Activated T-helper 2 cell treated with anti-CD3 and anti-CD28 coated beads, Interferon-gamma antibody, Interleukin-2, Interleukin-4, amounts not matched to agents 10 μg/mL and 5 μg/mL and 100 μg/mL, durations not matched to agents 14 hours and 24 hours and 36 hours (primary cell): ENCODE measurements at places on chromosomes 2 and 18.

DNA sequence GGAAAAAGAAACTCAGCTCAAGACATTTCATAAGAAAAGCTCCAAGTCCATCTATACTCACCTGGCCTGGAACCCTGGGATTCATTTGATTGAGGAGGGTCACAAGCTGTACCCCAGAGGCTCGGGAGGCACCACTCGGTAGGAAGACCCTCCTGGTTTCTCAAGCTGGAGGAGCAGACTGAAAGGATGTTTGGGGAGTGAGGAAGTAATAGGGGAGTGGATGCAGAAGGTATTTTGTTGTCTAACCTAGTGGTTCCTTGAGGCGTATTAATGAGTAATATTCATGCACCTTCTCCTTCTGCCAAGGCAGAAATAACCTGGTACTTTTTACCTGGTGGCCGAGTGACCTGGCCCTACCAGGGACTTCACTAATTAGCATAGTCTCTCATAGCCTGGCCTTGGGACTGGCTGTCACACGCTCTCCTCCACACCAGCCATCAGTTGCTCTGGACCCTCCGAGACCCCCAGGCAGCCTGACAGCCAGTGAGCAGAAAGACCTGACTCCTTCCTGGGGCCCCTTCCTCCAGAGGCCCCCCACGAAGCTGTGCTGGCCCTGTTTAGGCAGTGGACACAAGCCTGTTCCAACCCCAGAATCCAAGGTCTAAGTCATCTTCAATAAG, 161.4 kb downstream of the BCL2 start:
- no peak for DNase-seq
- H3K4me1 ChIP-seq = peaks cover 99% of the 10 kb centered on the region

DNA sequence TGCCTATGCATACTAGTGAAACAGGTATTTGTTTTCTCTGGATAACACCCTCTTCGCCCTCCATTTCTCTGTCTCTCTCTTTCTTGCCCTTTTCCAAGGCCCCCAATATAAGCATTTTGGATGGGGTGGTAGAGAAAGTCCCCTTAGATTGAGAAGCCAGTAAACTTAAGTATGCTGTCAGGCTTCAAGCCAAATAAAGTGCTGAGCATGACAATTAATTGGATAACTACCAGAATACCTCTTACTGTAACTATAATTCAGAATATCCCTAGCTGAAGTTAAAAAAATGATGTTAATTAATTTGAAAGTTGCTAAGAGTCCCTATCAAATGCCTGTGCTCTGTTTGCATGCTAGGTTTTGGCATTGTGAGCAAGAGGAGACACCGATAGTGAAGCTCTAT, 324.8 kb downstream of the PARD3B start:
- no peak overlapping the region for H3K4me3 ChIP-seq
- H3K27ac ChIP-seq = no peak overlapping the region
- peaks cover 14% of the 10 kb centered on the region for H3K36me3 ChIP-seq
- H3K4me1 ChIP-seq = peaks cover 27% of the 10 kb centered on the region
- H3K27me3 ChIP-seq = peaks cover 37% of the 10 kb centered on the region

DNA sequence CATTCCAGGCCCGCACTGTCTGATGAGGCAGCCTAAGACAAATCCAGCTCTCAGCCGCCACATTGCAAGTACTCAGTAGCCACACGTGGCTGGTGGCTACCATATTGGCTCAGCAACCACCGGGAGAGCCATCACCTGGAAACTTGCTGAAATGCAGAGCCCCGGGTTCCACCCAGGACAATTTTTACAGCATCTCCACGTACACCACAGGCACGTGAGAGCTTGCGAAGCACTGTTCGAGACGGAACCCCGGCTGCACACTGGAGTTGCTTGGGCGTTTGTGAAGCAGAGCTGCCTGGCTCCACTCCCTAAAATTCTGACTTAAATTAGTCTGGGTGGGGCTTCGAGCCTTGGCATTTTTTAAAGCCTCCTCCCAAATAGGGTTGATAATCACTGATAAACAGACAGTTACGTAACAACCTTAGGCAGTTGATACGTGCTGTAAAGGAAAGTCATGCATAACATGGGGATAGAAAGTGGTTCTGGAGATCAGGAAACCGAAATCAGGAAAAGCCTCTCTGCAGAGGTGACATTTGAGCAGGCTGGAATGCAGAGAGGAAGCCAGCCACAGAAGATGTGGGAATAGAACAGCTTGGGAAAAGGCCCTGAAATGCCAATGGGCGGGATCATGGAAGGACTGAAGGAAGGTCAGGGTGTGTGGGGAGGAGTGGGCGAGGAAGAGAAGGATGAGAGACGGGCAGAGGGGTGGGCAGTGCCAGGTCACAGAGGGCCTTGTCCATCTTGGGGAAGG, 6.2 kb downstream of the ASAP2 start:
- H3K36me3 ChIP-seq = no peaks in the 10 kb centered on the region
- H3K27ac ChIP-seq = no peak overlapping the region
- H3K27me3 ChIP-seq = peaks cover 37% of the 10 kb centered on the region

DNA sequence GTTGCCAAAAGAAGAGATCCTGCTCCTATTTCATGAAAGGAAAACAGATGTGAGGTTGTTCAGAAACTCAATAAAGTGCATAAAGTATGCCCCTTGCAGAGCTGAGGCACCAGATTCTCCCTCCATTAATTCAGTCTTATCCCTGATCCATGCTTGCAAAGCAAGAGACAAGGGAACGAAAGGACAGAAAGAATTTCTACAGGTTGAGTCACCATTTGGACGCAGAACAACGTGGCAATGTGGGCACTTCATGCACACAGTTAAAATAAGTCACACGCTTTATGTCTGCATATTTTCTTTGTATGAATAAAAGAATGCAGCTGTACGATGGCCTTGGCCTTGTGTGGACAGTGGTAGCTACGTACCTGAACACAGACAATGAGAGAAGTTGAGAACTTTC, 321.7 kb upstream of the REV1 start:
- H3K4me3 ChIP-seq = no peak overlapping the region
- H3K27ac ChIP-seq = no peak overlapping the region
- no peaks in the 10 kb centered on the region for H3K36me3 ChIP-seq
- no peaks in the 10 kb centered on the region for H3K27me3 ChIP-seq
- no peak for DNase-seq

DNA sequence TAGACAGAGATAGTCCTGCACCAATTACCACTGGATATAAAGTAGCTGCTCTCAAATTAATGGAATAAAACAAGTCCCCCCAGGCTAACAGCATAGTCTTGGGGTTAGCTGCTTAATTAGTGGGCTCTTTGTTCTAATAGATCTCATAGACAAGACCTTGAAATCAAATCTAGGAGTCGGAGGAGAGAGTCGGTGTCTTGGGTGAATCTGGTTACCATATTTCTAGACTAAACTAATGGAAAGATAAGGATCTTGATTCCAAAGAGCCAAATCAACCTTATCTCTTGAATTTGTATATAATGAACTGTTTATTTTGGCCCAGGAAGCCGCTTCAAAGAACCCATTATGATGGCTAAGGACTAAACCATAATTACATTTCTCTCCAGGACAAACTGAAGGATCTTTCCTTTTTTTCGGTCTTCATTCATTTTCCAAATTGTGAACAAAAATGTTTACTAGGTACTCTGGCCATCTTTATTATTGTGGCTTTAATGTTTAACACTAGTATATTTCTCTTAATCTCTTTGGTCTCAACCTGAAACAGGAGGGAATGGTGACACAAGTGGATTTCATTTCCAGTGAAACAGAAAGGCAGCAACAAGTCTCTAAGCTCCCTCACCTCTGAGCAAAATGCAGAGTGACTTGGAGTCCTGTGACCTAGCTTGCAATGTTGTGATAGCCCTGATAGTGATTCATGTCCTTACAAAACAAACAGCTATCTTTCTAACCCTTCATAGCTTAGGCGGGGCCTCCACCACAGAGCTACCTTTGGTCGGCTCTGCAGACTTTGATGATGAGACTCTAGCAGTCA, 137.9 kb upstream of the PARD3B start:
- H3K4me3 ChIP-seq = no peak overlapping the region
- H3K36me3 ChIP-seq = no peaks in the 10 kb centered on the region
- H3K27ac ChIP-seq = no peak overlapping the region
- no peaks in the 10 kb centered on the region for H3K27me3 ChIP-seq

DNA sequence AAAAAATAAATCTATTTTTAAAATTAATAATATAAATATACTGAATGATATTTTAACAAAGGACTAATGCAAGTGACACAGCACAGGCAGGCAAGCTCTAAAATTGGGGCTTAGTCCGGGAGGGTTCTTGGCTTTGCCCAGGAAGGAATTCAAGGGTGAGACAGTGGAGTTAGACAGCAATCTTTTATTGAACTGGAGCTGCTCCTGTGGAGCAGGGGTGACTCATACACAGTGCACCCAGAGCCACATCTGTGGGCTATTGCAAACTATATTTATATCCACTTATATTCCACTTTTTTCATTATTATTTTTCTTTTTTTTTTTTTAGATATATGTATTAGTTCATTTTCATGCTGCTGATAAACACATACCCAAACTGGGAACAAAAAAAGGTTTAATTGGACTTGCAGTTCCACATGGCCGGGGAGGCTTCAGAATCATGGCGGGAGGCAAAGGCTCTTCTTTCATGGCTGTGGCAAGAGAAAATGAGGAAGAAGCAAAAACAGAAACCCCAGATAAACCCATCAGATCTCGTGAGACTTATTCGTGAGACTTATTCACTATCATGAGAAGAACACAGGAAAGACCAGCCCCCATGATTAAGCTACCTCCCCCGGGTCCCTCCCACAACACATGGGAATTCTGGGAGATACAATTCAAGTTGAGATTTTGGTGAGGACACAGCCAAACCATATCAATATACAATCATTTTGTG, 437.1 kb downstream of the BCL11A start:
- DNase-seq = no peak
- H3K27ac ChIP-seq = no peak overlapping the region
- no peaks in the 10 kb centered on the region for H3K27me3 ChIP-seq
- no peaks in the 10 kb centered on the region for H3K4me1 ChIP-seq
- no peak overlapping the region for H3K4me3 ChIP-seq
